Vagina (tissue), 2 donors: ENCODE measurements at places on chromosomes 1 and 21. TPM values are rescaled to one million over a fixed set of nuclear protein-coding genes. Genes with fewer than 3 reads are reported as not detected.

S100A7A gene
- not detected for total RNA-seq

CFAP45 gene
- total RNA-seq, result not detected

C2CD2 gene
- 36.1 TPM for total RNA-seq

CFHR1 gene
- total RNA-seq, result not detected

- H3K36me3 ChIP-seq, result no peaks in the 10 kb centered on the region
- no peak overlapping the region for H3K4me3 ChIP-seq
- DNase-seq, result no peak
Measured at GRCh38 chr1:225658041-225658440, 5.1 kb upstream of the ENAH start.

DNA sequence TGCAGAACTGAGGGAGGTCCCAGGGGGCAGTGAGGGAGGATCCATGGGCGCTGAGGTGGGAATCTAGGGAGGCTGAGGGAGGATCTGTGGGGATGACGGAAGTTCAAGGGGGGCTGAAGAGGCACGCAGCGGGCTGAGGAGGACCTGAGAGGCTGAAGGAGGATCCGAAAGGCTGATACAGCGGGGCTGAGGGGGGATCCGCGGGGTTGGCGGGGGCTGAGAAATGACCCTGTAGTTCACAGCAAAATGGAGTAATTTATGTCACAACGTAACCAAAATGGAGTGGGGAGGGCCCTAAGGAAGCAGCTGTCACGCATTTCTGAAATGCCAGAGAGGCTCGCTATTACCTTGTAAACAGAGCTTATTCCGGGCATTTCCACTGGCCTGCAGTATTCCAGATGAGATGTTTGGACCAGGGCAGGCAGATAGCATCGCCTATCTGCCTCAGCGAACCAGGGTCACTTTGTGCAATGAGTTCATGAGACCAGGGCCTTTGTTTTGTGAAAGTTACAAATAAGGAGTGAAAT lies 926 bp upstream of the MRPL55 start:
- no peak for DNase-seq
- H3K27me3 ChIP-seq, result no peaks in the 10 kb centered on the region
- H3K4me1 ChIP-seq, result peaks cover 24% of the 10 kb centered on the region
